ENCODE measurements at places on chromosomes 7 and 10.

DNA sequence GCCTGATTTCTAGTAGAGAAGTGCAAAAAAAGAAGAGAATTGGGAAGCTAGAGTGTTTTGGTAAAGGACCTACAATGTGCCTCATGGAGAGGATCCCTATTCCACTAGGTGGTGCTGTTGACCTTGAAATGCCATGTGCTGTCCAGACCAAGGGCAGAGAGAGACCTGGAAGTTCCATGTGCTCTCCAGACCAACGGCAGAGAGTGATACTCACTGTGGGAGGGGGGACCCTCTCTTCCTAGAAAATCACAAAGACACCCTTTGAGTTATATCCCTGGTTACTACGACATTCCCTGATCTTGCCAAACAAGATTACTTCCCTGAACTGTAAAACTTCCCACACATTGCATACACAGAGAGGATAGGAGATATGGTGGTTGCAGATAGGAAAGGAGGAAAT is 212.7 kb upstream of the ZNF804B start:
- DNase-seq, result no peak

DNA sequence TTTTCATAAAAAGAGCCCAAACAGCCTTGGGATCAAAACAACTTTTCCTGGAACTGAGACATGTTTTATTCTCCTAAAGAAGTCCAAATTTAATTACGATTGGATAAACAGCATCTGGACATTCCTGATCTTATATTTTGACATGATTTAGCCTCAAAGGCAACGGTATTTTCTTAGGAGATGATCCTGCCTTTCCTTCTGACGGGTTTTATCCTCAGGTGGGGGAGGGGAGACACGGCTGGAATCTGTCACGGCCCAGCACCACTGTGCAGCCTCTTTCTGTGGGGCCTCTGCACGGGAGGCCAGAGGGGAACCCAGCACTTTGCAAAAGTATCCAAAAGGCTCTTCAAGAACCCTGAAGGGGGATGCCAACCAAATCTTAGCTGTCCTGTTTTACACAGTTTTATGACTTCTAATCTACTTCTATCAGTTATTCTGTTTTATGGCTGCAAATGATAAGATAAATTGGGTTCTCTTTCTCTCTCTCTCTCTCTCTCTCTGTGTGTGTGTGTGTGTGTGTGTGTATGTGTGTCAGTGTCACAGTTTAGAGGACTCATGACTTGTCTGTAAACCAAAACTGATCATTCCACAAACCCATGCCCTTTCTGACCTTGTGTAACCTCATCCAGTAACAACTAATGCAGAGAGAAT is 321.1 kb upstream of the NPVF start:
- DNase-seq, result no peak

- DNase-seq, result no peak
Measured at GRCh38 chr10:79367426-79368189, 20.3 kb downstream of the PPIF start.

GRCh38 chr10:72278668-72279393 is 5.1 kb downstream of the DDIT4 start:
- DNase-seq, result no peak

GRCh38 chr7:18386607-18387006 is 108.9 kb upstream of the HDAC9 start:
- no peak for DNase-seq

DNA sequence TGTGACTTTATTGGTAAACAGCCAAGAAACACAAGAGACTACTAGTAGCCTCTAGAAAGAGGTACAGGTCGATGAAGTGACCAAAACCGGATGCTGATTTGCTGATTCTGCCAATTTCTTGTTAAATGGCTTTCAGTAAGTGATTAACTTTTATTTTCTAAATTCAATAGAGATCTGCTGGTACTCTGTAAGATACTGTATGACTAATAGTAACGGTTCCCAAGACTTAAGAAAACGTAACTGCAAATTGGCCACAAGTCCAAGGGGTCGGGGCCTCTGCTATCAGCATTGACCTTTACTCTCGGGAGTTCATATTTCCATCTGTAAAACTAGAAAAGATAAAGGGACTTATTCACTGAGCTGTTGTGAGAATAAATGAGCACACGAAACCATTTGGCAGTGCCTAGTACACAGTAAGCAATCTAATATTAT is 1.4 kb downstream of the FAM3C start:
- no peak for DNase-seq

DNA sequence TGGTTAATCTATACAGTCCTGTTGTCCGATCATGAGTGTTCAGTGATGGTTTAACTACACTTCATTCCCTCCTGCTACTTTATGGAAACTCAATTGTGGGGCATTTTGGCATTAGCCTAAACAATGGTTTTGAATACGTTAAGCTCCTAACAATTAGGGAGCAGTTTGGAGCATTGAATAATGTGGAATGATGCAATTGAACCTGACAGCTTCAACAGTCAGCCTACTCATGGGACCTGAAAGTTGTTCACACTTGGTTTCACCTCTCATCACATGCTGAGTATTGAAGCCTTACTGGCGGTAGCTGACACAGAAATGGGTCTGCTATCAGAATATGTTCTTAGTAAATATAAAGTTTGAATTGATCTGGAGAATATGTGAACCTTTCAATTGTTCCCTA is 186.1 kb downstream of the MLLT10 start:
- DNase-seq, result no peak

Data from activated CD4-positive, alpha-beta T cell treated with anti-CD3 and anti-CD28 coated beads for 4 hours (primary cell).